ENCODE measurements at places on chromosomes 7 and 10. TPM values are rescaled to one million over a fixed set of nuclear protein-coding genes. Genes with fewer than 3 reads are reported as not detected.

The TMEM273 gene
- total RNA-seq, result 0.13 TPM

The CREB5 gene
- total RNA-seq, result 7.6 TPM

The LOXL4 gene
- 138 TPM for total RNA-seq

The FAM13C gene
- total RNA-seq, result 5.0 TPM

The CDC123 gene
- total RNA-seq, result 125 TPM

The GATA3 gene
- total RNA-seq, result not detected

The MUC3A gene
- not detected for total RNA-seq

The NXPH1 gene
- not detected for total RNA-seq

The PON1 gene
- not detected for total RNA-seq

The SFTPA2 gene
- total RNA-seq, result not detected

The GPC2 gene
- 1.0 TPM for total RNA-seq

The OR2A7 gene
- total RNA-seq, result 0.07 TPM

The HOXA2 gene
- 1.2 TPM for total RNA-seq

The SLC26A4 gene
- 0.56 TPM for total RNA-seq

The SPDYE6 gene
- total RNA-seq, result not detected

The HKDC1 gene
- 6.8 TPM for total RNA-seq

The FAM3C gene
- 106 TPM for total RNA-seq

The CDC14C gene
- not detected for total RNA-seq

The CCDC172 gene
- total RNA-seq, result not detected

The RELN gene
- total RNA-seq, result 200 TPM

The TNPO3 gene
- 58.7 TPM for total RNA-seq

The CHAT gene
- not detected for total RNA-seq

The CALML3 gene
- total RNA-seq, result not detected

The IL6 gene
- total RNA-seq, result 62.2 TPM

The COL1A2 gene
- 7,425 TPM for total RNA-seq

The FFAR4 gene
- not detected for total RNA-seq

The HECW1 gene
- 0.26 TPM for total RNA-seq

The SPOCK2 gene
- total RNA-seq, result 0.69 TPM

The SNCG gene
- total RNA-seq, result 13.0 TPM

The USP6NL gene
- 11.7 TPM for total RNA-seq

The WEE2 gene
- total RNA-seq, result not detected

The GSTO2 gene
- total RNA-seq, result 4.6 TPM

The GPR158 gene
- 0.33 TPM for total RNA-seq

The ZP3 gene
- total RNA-seq, result 3.0 TPM

The CPA5 gene
- not detected for total RNA-seq

The GRID2IP gene
- total RNA-seq, result not detected

The TMEM184A gene
- total RNA-seq, result 0.03 TPM

The CLIP2 gene
- 80.5 TPM for total RNA-seq

The ELMO1 gene
- 0.43 TPM for total RNA-seq

The PLEKHS1 gene
- total RNA-seq, result not detected

The CLDN3 gene
- not detected for total RNA-seq

The PTPRZ1 gene
- 0.46 TPM for total RNA-seq

The UNC5B gene
- 38.6 TPM for total RNA-seq

All from smooth muscle cell of the pulmonary artery (primary cell).